ENCODE measurements at places on chromosomes 5 and 9.

DNA sequence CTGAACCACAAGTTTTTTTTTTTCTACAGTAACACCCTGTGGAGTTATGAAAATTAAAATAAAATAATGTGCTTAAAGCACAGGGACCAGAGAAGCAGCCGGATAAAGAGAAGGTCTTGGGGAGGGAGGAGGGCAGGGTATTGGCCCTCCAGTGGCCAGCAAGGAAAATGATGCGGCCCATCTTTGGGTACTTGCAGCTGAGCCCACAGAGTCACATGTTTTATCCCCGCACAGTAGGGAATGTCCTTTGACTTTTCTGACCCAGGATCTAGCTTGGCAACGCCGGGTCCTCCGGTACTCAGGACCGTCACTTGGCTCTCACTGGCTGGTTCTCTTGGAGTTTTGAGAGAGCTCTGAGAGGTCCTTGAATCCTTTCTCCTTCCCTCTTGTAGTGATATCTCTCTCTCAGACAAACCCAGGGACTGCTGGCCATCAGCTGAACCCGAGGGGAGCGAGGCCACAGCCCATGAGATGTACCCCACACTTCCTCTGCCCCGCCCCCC, 35.3 kb upstream of the HSPA9 start:
- DNase-seq, result no peak

- DNase-seq, result peak; percentile 42
Observed at GRCh38 chr9:38445154-38446043, 21.1 kb upstream of the IGFBPL1 start.

DNA sequence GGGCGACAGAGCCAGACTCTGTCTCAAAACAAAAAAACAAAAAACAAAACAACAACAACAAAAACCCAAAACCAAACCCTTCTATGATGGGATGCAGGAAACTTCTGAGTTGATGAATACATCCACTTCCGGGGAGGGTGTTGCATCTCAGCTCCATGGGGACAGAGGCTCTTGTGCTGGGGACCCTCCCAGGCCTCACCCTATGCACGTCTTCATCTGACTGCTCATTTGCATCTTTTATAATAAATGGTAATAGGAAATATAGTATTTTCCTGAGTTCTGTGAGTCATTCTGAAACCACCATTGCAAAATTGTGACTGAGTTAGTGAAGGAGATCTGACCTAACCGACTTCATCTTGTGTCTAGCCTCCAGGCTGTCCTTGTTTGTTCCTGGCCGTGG, 109.5 kb upstream of the SLC28A3 start:
- DNase-seq, result no peak

DNA sequence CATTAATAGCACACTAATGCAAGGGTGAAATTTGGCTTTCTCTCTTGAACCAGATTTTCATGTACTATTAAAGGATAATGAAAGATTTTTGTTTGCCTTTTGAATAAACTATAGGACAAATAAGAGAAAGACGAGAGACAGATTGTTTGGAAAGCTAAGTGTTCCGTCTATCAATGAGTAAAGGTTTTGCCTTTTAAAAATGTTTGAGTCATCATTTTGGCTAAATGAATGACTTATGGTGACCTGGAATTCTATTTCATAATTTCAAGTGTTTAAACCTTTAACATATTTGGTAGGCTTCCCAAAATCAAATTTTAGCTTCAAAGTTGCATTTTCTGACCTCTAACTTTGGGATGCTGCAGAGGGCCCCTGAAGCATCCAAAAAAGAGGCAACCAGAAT, 145.2 kb downstream of the SLC25A46 start:
- no peak for DNase-seq

GRCh38 chr5:72121780-72122445, 14.6 kb downstream of the MAP1B start:
- DNase-seq, result no peak

All from suppressor macrophage (primary cell).